Activated naive CD4-positive, alpha-beta T cell treated with anti-CD3 and anti-CD28 coated beads, Interleukin-2, amount 10 ng/mL, durations not matched to agents 7 days and 5 days (primary cell): ENCODE measurements at places on chromosomes 6 and 20.

- DNase-seq = peak; percentile 27
These were observed 119.5 kb upstream of the SGK1 start for GRCh38 chr6:134437376-134437775.

- DNase-seq = no peak
These were observed 35.0 kb upstream of the BTBD3 start for GRCh38 chr20:11882651-11883050.

DNA sequence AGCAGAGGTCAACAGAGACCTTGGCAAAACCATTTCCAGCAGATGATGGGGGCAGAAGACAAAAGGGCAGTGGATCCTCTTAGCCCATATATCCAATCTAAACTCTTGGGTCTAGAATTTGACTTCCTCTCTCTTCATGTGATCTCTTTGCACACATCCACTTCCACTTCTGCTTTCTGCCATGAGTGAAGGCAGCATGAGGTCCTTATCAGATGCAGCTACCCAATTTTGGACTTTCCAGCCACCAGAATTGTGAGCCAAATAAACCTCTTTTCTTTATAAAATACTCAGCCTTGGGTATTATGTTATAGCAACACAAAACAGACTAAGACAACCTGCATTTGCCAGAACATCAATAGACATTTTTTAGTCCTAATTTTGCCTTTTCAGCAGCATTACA lies 191.6 kb downstream of the ADAT2 start:
- DNase-seq = no peak

GRCh38 chr6:68229566-68229965 lies 405.5 kb upstream of the ADGRB3 start:
- no peak for DNase-seq
